ENCODE measurements at places on chromosomes 6 and 20. TPM values are rescaled to one million over a fixed set of nuclear protein-coding genes. Genes with fewer than 3 reads are reported as not detected.

DNA sequence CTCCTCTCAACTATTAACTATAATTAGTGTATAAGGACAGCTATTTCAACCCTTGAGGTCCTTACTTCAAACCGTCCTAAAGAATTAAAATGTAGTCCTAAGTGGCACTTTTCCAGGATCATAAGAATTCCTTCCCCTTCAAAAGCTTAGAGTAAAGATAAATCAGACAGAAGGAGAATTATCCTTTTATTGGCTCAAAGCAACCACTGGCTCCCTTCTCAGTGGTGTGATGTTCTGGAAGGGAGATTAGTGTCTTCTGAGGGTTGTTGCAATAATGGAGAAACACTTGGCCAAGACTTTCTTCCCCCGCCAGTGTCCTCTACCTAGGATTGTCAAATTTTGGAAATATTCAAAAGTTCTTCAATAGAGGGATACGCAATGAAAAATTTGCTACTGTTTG lies 89.1 kb upstream of the PLEKHG1 start:
- DNase-seq = no peak

- no peak for DNase-seq
Measured at GRCh38 chr6:69624944-69625343, 171.9 kb downstream of the LMBRD1 start.

DNA sequence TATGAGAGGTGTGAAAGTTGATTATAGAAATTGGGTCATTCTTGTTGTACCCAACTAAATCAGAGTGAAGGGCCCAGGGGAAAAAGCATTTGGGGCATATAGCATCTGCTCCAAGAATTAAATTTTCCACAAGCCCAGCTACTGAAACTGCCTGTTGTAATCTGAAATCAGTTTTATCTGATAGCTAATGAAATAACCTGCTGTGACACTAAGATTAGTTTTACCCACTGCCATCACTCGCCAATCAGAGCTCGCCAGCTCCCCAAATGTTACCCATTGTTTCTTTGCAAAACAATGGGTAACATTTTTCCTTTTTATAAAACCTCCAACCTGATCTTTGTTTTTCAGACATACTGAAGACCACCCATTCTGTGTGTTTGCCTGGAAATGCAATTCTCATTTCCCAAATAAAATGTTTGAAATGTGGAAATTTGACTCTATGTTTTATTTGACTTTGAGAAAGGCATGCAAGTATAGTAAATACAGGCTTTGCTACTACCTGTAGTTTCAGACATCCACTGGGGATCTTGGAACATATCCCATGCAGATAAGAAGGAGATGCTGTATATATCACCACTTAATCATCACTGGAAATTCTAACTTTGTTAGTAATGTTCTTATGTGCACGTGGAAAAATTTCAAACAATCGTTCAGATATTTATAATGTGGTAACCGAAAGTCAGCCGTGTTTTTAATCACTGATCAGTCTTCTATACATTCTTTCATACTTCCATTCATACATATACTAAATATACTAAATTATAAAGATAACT lies 6.3 kb upstream of the AHI1 start:
- DNase-seq = no peak

- DNase-seq = no peak
Measured at GRCh38 chr6:106442395-106442794, 81.9 kb downstream of the CRYBG1 start.

Gene SAMD5
- not detected for total RNA-seq

DNA sequence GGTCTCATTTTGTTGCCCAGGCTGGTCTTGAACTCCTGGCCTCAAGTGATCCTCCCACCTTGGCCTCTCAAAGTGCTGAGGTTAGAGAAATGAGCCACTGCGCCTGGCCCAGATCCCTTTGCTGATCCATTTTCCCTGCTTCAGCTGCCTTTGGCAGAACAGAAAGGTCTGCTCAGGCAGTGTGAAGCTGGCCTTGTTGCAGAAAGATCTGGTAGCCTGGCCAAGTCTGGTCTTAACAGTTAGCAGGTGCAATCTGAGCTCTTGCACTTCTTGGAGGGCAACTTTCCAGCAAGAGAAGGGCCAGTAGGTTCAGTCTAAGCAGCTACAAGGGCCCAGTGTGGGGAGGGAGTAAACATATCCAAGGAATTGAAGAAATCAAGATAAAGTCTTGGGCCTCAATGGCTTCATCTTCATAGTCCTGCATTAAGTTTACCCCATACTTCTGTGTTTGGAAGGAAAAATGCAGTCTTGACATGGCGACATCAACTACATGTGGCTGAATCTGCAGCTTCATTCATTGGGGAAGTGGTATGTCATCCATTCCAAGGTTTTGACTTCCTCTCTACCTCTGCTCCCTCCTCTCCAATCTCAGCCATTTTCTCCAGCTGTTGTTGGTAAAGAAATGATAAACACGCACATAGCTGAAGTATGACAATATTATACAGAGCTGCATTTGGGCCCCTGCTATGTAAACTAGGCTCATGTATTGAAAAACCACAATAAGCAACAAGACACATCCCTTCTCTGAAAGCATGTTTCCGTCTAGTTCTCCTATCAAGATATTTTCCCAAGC lies 39.0 kb upstream of the NEDD9 start:
- DNase-seq = no peak

- no peak for DNase-seq
Measured at GRCh38 chr6:4010689-4011090, 68.2 kb downstream of the FAM217A start.

- no peak for DNase-seq
Measured at GRCh38 chr20:55784036-55784435, 221.3 kb downstream of the CBLN4 start.

GRCh38 chr6:143531720-143532499 lies 20.4 kb upstream of the FUCA2 start:
- no peak for DNase-seq

Gene LY6G5C
- total RNA-seq = 2.1 TPM

DNA sequence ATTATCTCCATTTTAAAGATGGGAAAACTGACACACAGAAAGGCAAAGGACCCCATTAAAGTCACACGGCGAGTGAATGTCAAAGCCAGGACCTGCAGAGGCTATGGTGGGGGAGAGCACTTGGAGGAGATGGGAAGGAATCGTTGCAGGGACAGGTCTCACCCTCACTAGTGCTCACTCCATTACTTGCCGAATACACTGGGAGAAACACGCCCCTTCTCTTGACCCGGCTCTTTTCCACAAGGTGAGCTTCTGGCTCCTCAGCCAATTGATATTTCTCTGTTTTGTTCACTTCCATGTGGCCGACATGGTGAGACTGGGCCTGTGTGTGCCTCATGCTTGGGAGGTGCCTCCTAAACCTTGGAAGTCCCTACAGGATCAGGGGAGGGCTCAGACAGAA lies 117.8 kb upstream of the KCNG1 start:
- DNase-seq = no peak

Gene SLC16A10
- total RNA-seq = not detected

DNA sequence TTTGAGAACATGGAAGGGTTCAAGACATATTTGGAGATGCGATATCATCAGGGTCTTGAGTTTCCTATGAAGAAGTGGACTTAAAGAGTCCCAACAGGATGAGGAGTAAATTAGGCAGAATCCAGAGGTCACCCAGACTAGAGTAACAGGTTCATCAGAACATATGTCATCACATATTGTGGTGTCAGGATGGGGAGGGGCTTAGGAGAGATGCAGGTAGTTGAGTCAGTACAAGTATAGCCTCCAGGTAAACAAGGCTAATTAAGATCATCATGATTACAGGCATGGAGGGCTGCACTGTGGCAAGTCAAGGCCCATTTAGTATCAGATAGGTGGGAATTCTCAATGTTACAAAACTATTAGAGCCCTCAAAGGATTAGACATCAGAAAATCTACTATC lies 90.1 kb upstream of the PAK5 start:
- DNase-seq = no peak

DNA sequence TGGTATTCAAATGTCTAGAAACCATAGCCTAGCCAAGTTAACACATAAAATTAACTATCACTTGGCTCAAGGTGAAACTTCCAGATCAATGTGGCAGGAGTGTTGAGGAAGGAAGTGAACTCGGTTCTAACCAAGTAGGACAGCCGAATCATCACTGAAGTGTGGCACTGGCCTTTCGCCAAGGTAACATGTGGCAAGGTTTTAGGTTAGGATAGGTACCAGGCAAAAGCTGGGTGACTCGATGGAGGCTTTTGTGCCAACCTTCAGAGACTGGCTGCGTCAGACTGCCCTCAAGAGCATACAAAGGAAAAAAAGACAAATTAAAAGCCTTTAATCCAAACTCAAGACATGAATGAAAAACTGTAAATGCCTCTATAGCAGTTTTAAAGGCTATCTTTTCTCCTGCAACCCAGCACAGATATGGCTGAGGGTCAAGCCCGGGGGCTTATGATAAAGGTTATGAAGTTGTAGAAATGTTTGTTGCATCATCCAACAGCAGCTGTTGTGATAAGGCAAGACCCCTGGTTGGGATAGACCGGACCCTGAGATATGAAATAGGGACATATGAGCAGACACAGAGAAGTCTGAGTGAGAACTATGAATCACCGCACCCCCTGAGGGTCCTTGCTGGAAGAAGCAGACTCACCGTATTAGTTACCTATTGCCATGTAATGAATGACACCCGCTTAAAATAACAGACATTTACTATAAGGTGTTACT lies 11.9 kb downstream of the PSMB9 start:
- DNase-seq = no peak

Measured in HFFc6 (cell line).